ENCODE measurements at places on chromosomes 3 and 15.

DNA sequence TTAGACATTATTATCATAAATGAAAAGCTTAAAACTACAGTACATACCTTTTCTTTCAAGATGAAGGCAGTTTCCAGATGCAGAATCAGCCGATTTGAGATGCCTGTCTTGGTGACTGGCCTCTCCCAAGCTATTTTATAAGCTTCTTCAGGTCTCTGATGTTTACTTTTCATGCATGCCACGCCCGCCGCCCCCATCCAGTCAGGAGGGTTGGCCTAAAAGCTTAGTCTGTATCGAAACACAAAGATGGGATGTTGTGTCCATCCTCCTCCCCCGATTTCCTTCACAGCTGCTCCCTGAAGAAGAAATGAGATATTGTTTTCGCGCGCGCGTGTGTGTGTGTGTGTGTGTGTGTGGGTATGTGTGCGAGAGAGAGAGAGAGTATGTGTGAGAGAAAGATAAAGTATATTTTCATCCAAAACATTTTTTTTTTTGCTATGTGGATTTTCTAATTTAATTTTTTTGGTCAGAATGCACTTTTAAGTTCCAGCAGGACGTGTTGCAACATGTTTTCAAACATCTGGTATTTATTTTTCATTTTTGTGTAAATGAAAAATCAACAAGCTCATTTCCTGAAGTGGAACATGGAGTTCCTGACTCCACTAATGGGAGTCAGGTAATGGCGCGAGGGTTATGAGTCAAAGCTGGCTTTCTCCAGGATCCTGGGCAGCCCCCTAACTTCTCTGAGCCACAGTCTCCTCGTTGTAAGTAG lies at the start of gene APOD:
APOD (minus strand) TSS at position 110 of the 712 bp plus-strand sequence. CDS start 4,479 bp downstream, outside the sequence.
- peak; percentile 40 for DNase-seq

DNA sequence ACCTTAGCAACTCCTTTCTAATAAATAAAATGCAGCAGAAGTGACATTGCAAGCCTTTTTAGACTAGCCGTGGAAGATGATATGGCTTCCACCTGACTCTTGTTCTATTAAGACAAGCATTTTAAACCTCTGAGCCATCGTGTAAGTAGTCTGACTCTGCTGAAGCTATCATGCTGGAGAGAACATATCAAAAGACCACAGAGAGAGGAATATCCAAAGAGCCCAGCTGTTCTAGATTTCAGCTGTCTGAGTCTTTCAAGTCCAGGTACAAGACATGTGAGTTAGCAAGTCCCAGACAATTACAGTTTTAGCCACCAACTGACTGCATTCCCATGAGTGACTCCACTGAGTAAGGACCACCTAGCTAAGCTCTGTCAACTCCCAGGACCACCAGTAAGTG lies 517.0 kb upstream of the NAALADL2 start:
- no peak for DNase-seq

DNA sequence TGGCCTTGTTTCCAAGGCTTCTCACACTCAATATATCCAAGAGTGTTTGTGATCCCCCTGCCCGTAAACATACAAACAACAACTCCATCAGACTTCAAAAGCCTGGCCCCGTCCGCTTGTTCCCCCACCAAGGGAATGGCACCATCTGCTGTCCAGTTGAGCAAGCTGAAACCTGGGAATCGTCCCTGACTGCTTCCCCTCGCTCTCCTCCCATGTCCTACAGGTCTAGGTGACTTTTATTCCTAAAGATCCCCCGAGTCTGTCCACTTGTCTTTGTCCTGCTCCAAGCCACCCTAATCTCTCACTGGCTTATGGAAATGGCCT lies 27.9 kb upstream of the FAM174B start:
- DNase-seq, result no peak

- no peak for DNase-seq
Measured at GRCh38 chr3:195139876-195140240, 131.1 kb downstream of the XXYLT1 start.

DNA sequence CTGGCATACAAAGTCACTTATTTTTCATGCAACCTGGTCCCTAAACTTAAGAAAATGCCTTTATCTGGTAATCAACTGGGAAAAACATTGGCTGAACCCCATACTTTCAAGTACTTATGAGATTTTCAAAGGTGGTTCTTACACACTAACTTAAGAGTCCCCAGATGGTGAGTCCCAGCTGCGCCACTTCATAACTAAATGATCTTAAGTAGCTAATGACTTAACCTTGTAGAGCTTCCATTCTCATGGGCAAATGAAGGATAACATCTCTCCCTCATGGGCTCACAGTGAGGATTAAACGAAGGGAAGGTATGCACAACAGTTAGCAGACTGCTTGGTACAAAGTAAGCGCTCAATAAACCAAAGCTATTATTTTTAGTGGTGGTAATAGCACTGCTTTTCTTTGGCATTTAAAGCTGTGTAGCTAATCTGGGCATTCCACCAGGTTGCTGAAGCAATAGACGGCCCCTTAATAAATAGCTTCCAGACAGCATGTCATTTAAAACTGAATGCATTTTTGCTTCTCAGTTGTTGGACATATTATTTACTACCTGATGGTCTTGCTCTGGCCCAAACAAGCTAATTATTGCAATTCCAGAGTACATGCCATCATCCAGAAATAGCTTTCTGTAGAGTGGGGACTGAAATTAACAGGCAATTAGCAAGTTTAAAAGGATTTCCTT lies 55.4 kb downstream of the LIPC start:
- peak; percentile 14 for DNase-seq

DNA sequence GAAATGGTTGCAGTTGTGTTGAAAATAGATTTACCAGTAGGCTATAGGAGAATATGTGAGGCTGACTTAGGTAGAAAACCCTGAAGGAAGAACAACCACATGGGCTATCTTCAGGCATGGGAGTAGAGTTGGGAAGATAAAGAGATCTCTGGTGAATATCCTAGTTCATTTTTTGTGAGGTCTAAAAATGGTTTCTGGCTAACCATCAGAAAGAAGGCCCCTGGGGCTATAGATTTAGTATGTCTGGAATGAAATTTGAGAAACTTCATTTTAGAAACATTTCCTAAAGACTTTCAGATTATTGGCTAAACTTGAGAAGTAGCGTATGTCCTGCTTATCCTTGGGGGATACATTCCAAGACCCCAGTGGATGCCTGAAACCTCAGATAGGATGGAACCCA lies 148.2 kb downstream of the NAALADL2 start:
- no peak for DNase-seq

DNA sequence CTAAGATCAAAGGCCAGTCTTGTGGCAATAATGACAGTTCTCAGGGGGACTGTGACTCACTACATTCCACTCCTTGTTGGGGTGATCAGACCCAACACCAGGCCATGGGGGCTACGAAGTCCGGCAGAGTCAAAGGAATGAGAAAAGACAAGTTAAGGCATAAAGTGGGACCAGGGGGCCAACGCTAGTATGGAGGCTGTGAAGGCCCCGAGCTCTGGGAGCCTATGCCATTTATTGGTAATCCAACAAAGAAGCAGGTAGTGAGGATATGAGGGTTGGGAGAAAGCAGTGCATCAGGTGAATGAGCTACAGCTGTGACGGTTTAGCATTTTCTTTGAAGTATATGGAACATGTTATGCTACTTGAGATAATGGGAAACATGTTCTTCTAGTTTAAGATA lies 104.4 kb upstream of the C2CD4B start:
- no peak for DNase-seq

- DNase-seq, result no peak
Measured at GRCh38 chr3:46243560-46243959, 1.3 kb downstream of the CCR3 start.

- no peak for DNase-seq
Measured at GRCh38 chr3:190644766-190645165, 130.9 kb downstream of the IL1RAP start.

DNA sequence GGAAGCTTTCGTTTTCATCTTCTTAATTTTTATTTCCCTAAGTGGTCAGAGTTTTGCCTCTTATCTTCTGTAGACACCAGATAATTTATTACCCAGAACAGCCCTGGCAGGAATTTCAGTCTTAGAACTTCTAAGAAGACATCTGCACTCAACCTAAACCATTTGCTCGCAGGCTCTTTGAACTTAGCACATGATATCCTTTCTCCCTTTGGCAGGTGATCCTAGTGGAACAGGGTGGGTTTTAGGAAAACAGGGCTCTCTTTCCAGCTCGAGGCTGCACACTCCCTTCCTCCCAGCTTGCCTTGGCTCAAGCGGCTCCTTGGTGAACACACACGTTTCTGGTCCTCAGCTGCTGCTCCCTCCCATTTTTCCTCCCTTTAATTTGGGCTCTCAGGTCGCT lies 116.5 kb downstream of the THSD4 start:
- no peak for DNase-seq

DNA sequence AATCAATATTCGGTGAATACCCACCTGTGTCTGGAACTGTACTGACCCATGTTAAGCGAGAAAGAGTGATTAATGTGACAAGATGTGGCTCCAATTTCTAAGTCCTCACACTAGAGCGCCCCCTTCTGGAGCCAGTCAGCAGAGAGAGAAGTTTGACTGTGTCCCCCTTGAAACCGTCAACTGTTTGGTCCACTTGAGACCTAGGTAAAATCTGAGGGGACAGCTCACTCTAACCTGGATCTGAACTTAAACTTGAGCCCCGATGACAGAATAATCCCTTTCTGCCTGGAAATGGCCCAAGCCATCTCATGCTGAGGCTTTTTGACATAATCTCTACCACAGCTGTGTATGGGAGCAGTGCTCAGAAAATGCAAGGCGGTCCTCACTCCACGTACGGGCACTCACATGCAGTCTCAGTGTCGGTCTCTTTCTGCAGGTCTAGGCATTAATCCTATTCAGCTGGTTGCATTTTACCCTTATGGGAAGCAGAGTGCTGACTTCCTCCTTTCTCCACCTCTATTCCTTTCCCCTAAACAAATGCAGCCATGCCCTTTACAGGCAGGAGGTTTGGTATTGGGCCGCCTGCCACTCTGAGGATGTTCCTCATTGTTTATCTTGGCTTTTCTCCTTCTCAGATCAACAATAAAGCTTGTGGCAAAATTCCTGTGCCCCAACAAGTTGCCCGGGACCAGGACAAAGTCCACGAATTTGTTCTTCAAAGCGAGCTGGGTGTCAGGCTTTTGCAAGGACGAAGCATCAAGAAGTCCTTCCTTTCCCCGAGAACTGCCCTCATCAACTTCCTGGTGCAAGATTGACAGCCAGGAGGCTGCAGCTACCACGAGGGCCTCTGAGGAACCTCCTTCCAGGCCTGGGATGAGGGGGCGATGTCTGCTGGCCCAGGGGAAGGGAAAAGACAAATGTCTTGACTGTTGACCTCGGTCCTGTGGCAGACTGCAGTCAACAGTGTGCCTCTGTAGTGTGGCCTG lies 47.5 kb upstream of the LIMD1 start:
- DNase-seq, result no peak

GRCh38 chr3:71064956-71065763 lies 518.4 kb downstream of the FOXP1 start:
- no peak for DNase-seq

DNA sequence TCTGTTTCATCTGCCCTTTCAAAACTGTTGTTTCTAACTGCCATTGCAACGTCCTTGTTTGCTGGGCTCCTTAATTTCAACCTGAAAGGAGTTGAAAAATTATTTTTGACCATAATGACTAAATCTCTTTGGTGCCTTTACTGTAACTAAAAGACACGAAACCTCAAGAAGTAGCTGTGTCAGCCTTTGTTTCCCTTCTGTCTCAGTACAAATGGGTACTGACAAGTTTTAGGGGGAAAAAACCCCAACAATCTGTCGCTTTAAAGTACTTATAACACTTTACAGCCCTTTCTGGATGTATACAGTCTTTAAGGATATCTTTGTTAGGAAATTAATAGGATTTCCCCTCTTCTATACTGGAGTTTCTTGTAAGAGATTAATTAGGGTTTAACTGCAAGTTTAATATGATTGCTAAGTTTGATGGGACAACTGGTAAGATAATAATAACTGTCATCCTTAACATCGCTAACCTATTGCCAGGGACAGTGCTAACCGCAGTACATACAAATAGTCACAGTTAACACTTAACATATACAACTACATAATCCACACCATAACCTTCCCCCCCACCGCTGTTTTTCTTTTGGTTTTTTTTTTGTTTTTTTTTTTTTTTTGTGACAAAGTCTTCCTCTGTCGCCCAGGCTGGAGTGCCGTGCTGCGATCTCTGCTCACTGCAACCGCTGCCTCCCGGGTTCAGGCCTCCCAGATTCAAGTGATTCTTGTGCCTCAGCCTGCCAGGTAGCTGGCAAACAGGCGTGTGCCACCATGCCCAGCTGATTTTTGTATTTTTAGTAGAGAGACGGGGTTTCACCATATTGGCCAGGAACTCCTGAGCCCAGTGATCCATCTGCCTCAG lies 1.7 kb downstream of the GXYLT2 start:
- DNase-seq, result no peak

- DNase-seq, result no peak
Measured at GRCh38 chr3:26840272-26840870, 217.8 kb downstream of the LRRC3B start.

DNA sequence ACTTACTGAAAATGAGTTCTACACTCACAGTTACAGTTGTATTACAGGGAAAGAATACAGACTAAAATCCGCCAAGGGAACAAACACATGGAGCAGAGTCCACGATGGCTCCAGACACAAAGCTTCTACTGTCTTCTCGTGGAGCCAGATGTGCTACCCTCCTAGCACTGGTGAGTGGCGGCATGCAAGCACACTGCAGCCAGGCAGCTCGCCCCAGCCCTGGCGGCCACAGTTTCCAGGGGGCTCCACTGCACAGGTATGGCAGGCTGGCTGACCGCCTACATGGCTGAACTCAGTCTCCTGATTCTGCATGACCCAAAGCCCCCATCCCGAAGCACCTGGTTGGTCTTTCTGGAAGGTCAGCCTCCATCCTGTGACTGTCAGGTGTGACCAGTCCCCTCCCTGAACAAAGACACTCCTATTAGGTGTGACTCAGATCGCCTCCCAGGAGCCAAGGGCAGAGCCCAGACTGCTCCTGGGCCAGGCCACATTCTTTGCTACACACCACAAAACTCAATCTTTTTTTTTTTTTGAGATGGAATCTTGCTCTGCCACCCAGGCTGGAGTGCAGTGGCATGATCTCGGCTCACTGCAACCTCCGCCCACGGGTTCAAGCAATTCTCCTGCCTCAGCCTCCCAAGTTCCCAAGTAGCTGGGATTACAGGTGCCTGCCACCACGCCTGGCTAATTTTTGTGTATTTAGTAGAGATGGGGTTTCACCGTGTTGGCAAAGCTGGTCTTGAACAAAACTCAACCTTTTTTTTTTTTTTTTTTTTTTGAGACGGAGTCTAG lies 51.5 kb downstream of the CFAP92 start:
- no peak for DNase-seq

- no peak for DNase-seq
Measured at GRCh38 chr3:72821161-72821781, 27.0 kb downstream of the SHQ1 start.
